Esophagus muscularis mucosa (tissue), 4 donors: ENCODE measurements at places on chromosomes 3 and 15. TPM values are rescaled to one million over a fixed set of nuclear protein-coding genes. Genes with fewer than 3 reads are reported as not detected.
A peak's percentile ranks its signal among the peaks of the same experiment; 100 is the strongest.

DNAJC13 gene
- 43.1 TPM for total RNA-seq

PPARG gene
- 8.2 TPM for total RNA-seq

SETD2 gene
- total RNA-seq: 61.2 TPM

SI gene
- not detected for total RNA-seq

OR5H1 gene
- not detected for total RNA-seq

MNS1 gene
- total RNA-seq: 0.66 TPM

TF gene
- 0.23 TPM for total RNA-seq

IQCF5 gene
- not detected for total RNA-seq

KCNH8 gene
- total RNA-seq: 0.42 TPM

ANKRD63 gene
- not detected for total RNA-seq

- no peaks in the 10 kb centered on the region for H3K36me3 ChIP-seq
- DNase-seq: no peak
- no peaks in the 10 kb centered on the region for H3K4me1 ChIP-seq
- H3K4me3 ChIP-seq: no peak overlapping the region
- no peaks in the 10 kb centered on the region for H3K27me3 ChIP-seq
Observed at GRCh38 chr3:158369279-158369678, 201.7 kb upstream of the MLF1 start.

DNA sequence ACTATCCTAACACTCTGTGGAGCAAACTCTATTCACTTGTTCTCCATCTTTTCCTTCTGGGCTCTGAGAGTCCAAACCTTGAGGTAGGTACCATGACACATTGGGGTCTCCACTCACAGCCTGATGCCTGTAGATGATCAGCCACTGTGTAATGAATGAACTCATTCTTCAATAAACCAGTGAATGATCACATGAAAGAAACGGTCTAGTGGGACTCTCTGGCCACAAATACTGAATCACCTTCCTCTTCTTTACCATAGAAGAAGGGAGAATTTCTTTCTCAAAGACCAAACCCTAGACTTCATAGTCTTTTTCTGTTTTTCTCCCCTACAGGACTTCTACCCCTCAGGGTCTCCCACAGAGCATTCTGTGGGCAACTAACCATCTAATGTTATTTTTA lies 20.5 kb upstream of the ABHD2 start:
- H3K4me1 ChIP-seq: no peaks in the 10 kb centered on the region
- no peaks in the 10 kb centered on the region for H3K36me3 ChIP-seq
- no peak for DNase-seq

DNA sequence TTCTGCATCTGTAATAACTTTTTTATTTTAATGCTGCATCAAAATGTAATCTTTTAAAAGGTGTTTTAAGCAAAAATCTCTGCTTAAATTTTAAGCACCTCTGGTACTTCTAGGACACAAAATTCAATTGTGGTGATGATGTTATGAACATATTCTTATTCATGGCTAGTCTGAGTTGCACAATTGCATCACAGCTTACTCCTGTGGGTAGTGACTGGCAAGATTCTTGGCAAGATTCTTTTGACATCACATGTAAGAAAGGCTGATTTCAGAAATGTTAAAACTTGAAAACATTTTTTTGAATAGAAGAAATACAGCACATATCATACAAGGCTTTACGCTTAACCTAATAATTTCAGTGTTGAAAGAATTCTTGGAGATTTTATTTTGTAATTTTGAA lies 35.7 kb downstream of the IQCH start:
- H3K4me3 ChIP-seq: no peak overlapping the region
- H3K4me1 ChIP-seq: no peaks in the 10 kb centered on the region
- H3K27ac ChIP-seq: no peak overlapping the region
- H3K27me3 ChIP-seq: no peaks in the 10 kb centered on the region

GRCh38 chr15:39016706-39017105 lies 452.1 kb upstream of the RASGRP1 start:
- H3K27me3 ChIP-seq: no peaks in the 10 kb centered on the region
- no peak overlapping the region for H3K4me3 ChIP-seq
- DNase-seq: no peak
- H3K27ac ChIP-seq: no peak overlapping the region

DNA sequence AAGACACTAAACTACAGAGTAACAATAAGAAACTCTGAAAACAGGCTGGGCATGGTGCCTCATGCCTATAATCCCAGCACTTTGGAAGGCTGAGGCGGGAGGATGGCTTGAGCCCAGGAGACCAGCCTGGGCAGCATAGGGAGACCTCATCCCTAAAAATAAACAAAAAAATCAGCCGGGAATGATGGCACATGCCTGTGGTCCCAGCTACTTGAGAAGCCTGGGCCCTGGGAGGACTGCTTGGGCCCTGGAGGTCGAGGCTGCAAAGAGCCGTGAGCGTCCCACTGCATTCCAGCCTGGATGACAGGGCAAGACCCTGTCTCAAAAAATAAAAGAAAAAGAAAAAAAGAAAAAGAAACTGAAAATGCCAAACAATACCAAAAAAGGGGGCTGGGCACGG lies 55.4 kb downstream of the TMCC1 start:
- no peak overlapping the region for H3K4me3 ChIP-seq
- no peak overlapping the region for H3K27ac ChIP-seq
- no peaks in the 10 kb centered on the region for H3K27me3 ChIP-seq

GRCh38 chr3:58861551-58861950 lies 188.3 kb downstream of the CFAP20DC start:
- no peak for DNase-seq
- no peak overlapping the region for H3K4me3 ChIP-seq
- no peaks in the 10 kb centered on the region for H3K27me3 ChIP-seq
- no peaks in the 10 kb centered on the region for H3K36me3 ChIP-seq
- H3K4me1 ChIP-seq: no peaks in the 10 kb centered on the region

- no peak overlapping the region for H3K27ac ChIP-seq
- no peaks in the 10 kb centered on the region for H3K27me3 ChIP-seq
- no peak overlapping the region for H3K4me3 ChIP-seq
- no peaks in the 10 kb centered on the region for H3K36me3 ChIP-seq
Observed at GRCh38 chr3:14329116-14329830, 73.1 kb upstream of the SLC6A6 start.

- H3K27ac ChIP-seq: no peak overlapping the region
- no peaks in the 10 kb centered on the region for H3K4me1 ChIP-seq
- no peaks in the 10 kb centered on the region for H3K27me3 ChIP-seq
- DNase-seq: no peak
- H3K4me3 ChIP-seq: no peak overlapping the region
Observed at GRCh38 chr3:17111586-17111985, 226.8 kb downstream of the PLCL2 start.

GRCh38 chr3:70053293-70053692 lies 53.8 kb downstream of the SAMMSON start:
- H3K4me1 ChIP-seq: peaks cover 11% of the 10 kb centered on the region
- no peak overlapping the region for H3K27ac ChIP-seq
- no peaks in the 10 kb centered on the region for H3K27me3 ChIP-seq

DNA sequence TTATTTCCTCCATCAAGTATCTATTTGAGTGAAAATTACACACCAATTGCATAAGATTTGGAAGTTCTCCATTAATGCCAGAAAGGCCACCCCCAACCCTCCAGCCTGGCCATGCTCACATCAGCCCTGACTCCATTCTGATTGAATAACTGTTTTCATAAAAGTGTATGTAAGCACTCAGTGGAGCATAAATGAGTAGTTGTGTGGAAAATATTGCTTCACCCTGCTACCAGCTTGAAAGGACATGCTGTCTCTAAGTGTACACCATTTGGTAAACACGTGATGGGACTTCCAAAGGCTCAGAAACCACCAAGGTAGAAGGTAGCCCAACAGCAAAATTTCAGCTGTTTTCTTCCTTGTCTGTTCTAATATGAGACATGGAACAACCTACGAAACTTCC lies 393.8 kb downstream of the ZNF385D start:
- H3K4me1 ChIP-seq: no peaks in the 10 kb centered on the region
- no peak overlapping the region for H3K4me3 ChIP-seq
- no peak overlapping the region for H3K27ac ChIP-seq
- no peaks in the 10 kb centered on the region for H3K27me3 ChIP-seq

DNA sequence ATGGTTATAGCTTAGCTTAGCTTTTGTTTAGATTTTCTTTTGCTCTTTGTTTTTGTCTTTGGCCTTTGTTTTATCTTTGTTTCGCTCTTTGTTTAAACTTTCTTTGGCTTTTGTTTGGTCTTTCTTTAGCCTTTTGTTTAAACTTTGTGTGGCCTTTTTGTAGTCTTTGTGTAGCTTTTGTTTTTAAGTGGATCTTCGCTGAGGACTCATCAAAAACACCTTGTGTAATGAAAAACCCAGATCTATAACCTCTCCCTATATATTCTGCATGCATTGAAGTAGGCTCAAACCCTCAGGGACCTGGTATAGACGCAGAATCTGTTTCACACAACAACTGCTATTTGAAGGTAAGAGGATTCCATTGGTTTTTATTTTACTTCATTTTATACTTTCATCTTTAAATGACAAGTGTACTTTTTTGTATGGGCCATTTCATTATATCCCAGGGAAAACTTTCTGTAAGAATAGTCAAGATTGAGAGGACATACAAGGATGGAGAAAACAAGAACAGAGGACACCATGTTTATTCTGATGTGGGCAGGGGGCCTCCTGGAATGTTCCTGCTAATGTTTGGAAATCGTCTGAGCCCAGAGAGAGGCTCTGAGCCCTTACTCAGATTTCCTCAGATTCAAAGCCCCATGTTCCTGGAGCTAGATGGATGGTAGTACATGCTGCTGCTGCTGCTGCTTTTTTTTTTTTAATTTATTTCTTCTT lies at the start of gene MOBP:
TSS of gene MOBP (plus strand) at position 287 of the 714 bp plus-strand sequence. CDS start 34,390 bp downstream, outside the sequence.
- H3K4me1 ChIP-seq: no peaks in the 10 kb centered on the region
- DNase-seq: no peak
- H3K27me3 ChIP-seq: no peaks in the 10 kb centered on the region
- H3K4me3 ChIP-seq: no peak within 1 kb of the TSS
- H3K27ac ChIP-seq: no peak within 1 kb of the TSS

- no peak for DNase-seq
- no peaks in the 10 kb centered on the region for H3K36me3 ChIP-seq
Observed at GRCh38 chr3:175898194-175898593, 1039.1 kb downstream of the NAALADL2 start.

GRCh38 chr3:132378846-132379245 lies 38.5 kb upstream of the DNAJC13 start:
- H3K4me1 ChIP-seq: no peaks in the 10 kb centered on the region
- DNase-seq: no peak
- no peak overlapping the region for H3K4me3 ChIP-seq
- H3K27ac ChIP-seq: no peak overlapping the region
- no peaks in the 10 kb centered on the region for H3K27me3 ChIP-seq

DNA sequence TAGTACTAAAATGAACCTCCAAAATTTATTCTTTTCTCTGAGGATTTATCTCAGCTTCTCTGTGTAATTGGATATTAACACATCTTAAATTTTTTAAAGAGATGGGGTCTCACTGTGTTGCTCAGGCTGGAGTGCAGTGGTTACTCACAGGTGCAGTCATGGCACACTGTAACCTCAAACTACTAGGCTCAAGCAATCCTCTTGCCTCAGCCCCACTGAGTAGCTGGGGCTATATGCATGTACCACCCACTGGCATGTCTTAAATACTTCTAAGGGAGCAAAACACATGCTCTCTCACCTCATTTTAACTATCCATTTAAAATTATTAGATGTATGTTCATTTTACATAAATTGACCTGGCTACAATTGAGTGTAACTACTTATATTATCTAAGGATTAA lies 11.3 kb upstream of the TMEM87A start:
- H3K27me3 ChIP-seq: no peaks in the 10 kb centered on the region
- peaks cover 61% of the 10 kb centered on the region for H3K36me3 ChIP-seq
- no peaks in the 10 kb centered on the region for H3K4me1 ChIP-seq
- DNase-seq: no peak

- no peaks in the 10 kb centered on the region for H3K27me3 ChIP-seq
- H3K4me3 ChIP-seq: no peak overlapping the region
- peaks cover 8% of the 10 kb centered on the region for H3K4me1 ChIP-seq
- H3K36me3 ChIP-seq: no peaks in the 10 kb centered on the region
- DNase-seq: no peak
Observed at GRCh38 chr3:181484026-181484425, 227.7 kb upstream of the SOX2 start.

- peaks cover 33% of the 10 kb centered on the region for H3K36me3 ChIP-seq
- H3K4me1 ChIP-seq: peaks cover 30% of the 10 kb centered on the region
- DNase-seq: peak; percentile 90
- H3K27ac ChIP-seq: peak overlapping the region; percentile 95
Observed at GRCh38 chr15:63156755-63157117, 541 bp downstream of the RPS27L start.
